ENCODE measurements at places on chromosomes 12 and 14.

GRCh38 chr12:18492372-18493025 is 231.2 kb downstream of the PIK3C2G start:
- DNase-seq = no peak

DNA sequence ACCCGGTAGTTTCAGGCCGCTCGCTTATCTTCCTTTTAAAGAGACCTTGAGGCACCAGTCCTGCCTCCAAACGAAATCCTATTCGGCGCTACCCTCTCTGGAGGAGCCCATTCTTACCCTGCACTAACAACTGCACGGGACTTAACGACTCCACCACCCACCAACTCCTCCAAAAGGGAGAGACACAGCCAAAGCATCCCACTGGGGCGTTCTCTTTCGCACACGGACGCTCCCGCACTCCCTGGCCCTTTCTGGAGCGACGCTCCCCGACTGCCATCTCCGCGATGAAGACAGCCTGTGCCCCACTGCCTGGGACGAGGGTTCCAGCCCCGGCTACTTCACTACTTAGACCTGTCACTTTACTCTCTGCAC is 650 bp downstream of the GALC start:
- no peak for DNase-seq

DNA sequence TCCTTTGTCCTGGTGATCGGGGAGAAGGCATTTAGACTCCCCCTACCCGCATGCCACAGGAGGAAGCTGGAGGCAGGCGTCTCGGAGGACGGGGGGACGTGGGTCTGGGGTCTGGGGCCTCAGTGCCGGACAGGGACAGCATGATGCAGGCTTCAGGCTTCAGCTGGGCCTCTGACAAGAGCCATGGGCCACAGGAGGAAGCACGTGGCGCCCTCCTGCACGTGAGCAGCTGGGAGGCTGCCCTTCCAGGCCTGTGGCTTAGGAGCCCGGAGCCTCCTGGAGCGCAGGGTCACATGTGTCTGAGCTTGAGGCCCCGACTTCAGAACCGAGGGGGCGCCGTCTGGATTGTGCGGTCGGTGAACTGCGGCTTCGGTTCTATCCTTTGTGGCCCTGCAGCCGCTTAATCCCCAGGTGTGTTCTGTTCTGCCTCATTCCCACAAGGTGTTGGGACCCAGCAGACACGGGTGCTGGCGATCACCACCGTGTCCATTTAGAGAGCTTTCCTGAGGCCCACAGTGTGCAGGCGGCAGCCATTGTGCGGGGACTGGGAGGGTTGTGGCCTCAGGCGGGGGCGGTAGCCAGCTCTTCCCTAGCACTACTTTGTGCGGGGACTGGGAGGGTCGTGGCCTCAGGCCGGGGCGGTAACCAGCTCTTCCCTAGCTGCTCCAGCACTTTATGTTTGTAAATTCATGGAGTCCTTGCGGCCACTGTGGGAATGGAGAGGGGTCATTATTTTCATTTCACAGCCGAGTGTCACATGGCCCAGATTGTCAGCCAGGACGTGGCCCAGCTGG is 150.2 kb downstream of the ADGRD1 start:
- DNase-seq = no peak

GRCh38 chr12:11853126-11853525 is 203.7 kb downstream of the ETV6 start:
- DNase-seq = no peak

DNA sequence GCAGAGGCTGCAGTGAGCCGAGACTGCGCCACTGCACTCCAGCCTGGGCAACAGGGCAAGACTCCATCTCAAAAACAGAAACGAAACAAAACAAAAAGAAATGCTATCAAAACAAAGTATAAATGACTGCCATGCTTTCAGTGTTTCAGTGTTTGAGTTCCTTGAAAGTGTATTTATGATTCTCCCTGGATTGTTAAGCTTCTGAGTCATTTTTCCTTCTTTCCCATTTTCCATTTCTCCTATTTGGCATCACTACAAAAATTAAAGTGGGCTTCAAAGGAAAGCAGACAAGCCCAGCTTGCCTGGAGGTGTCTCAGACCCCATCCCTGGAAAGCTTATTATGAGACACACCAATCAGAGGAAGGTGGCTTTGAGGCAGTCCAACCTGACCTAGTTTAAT is 35.1 kb downstream of the NIN start:
- no peak for DNase-seq

DNA sequence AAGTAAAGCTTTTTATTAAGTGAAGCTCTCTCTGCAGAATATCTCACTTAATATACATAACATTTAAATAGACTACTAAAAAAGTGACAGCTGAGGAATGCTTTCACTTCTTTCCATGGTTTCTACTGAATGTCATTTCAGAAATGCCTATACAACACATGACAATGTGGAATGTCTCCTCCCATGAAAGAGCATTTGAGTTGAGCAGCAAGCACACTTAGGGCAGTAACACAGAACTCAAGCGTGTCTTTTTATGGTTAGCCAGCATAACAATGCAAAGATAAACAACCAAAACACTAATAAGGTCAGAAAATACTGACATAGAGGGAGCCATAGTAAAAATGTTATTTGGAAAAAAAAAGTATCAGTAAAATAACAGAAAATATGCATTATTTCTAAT is 9.4 kb downstream of the PPP1R12A start:
- DNase-seq = peak; percentile 14

DNA sequence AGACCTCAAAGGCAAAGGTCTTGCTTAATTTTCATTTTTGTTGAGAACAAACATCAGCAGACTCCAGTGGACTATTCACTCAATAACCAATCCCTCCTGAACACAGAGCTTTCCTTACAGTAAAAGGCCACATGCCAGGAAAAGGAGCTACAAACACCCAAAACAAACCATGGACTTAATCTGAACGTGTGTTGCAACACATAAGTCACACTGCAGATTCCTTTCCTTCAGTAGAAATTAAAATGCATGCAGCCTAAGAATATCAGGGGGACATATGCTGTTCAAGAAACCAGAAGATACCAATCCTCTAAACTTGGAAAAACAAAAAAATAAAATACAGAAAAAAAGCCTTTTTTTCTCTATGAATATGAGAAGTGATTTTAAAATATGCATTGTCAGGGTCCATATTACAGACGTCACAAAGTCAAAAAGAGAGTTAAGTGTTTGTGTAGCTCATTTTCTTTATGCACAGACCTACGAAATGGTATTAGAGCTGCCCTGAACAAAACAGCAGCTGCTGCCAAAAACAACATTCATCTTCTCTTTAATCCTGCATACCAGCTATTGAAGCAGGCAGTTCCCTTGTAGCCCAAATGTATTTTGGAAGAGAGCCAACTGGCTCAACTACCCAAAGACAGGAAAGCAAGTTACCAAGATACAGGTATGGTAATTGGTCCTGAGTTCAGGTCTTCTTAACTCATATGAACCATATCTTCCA is 26.2 kb downstream of the KITLG start:
- peak; percentile 89 for DNase-seq

GRCh38 chr12:51202718-51203117 is 15.1 kb downstream of the POU6F1 start:
- no peak for DNase-seq

DNA sequence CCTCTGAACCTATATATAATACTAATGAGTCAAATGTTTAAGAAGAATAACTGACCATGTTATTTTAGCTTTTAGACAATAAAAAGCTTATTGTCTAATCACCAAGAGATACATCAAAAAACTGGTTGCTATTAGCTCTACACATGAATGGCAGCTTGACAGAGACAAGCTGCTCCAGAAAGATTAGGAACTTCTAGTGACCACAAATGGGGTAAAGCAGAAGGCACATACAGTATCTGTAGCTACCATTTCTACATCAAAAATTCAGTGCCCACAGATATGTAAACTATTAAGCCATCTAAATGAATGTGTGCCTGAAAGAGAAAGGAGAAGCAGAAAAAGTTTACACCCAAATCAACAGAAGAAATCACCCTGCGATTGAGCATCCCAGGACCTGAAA is 2.4 kb downstream of the AREL1 start:
- DNase-seq = no peak

- no peak for DNase-seq
Measured at GRCh38 chr14:21440859-21441258, 15.1 kb downstream of the CHD8 start.

- no peak for DNase-seq
Measured at GRCh38 chr14:31947680-31948595, 129.2 kb upstream of the ARHGAP5 start.

DNA sequence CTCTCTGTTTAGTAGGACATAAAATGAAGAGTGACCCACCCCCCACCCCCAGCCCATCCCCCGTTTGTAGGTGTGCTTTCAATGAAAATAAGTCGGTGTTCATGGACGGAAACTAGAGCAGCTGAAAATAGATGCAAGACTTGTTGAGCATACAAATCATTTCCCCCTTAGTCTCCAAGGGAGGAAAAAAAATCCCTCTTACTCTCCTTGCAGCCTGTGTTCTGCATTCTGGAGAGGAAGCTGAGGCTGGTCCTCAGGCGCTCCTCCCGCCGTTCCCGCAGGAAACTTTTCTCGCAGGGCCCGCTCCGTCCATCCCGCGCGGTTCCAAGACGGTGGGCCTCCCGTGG is 259.0 kb upstream of the E2F7 start:
- no peak for DNase-seq

DNA sequence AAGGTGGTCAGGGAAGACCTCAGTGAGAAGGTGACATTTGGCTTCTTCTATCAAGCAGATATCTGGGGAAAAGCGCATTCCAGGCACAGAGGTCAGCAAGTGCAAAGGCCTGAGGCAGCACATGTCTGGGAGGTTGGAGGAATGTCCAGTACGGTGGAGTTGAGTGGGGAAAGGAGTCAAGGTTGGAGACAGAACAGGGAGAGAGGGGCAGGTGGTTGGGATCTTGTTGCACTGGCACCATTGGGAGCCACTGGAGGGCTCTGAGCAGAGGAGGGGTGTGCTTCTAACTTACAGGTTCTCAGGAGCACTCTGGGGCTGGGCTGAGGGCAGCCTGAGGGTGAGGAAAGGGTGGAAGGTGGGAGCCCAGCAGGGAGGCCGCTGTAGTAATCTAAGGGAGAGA is 52.1 kb downstream of the EID3 start:
- DNase-seq = no peak

- DNase-seq = no peak
Measured at GRCh38 chr12:129871991-129872972, 31.5 kb downstream of the TMEM132D start.
